Activated naive CD4-positive, alpha-beta T cell treated with anti-CD3 and anti-CD28 coated beads, Interleukin-2, amount 50 U/mL, for 72 hours (primary cell): ENCODE measurements at places on chromosomes 6 and 20. TPM values are rescaled to one million over a fixed set of nuclear protein-coding genes. Genes with fewer than 3 reads are reported as not detected.

Gene NHSL1
- total RNA-seq = 0.68 TPM

Gene B3GAT2
- not detected for total RNA-seq

Gene RBPJL
- not detected for total RNA-seq

Gene RIMS4
- 0.18 TPM for total RNA-seq
